Muscle of back (tissue), 13 donors: ENCODE measurements at places on chromosomes 5 and 9. TPM values are rescaled to one million over a fixed set of nuclear protein-coding genes. Genes with fewer than 3 reads are reported as not detected.

GRCh38 chr9:129757045-129757444, 4.2 kb upstream of the PTGES start:
- DNase-seq, result no peak

- DNase-seq, result no peak
Measured at GRCh38 chr5:129771058-129771838, 23.4 kb downstream of the MINAR2 start.

GRCh38 chr9:17280350-17281012, 145.6 kb downstream of the CNTLN start:
- DNase-seq, result no peak

- DNase-seq, result no peak
Measured at GRCh38 chr5:94793113-94793815, 174.8 kb downstream of the SLF1 start.

DNA sequence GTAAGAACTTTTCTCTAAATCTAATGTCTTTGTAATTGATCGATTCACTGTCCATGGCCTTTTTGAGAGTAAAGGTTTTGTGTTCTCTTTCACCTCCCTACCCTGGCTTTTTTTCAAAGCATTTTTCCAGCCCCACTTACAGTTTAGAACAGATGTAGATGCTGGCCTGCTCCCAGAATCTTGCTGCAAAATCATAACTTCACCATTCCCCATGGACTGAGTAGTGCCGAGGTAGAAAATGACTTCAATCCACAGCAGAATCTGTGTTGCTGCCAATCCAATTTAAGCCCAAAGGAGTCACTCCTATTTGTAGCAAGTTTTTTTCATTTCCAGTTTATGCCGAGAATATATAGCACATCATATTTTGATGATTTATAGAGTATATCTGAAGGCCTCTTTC, 46.5 kb upstream of the CEMIP2 start:
- DNase-seq, result peak; percentile 93

DNA sequence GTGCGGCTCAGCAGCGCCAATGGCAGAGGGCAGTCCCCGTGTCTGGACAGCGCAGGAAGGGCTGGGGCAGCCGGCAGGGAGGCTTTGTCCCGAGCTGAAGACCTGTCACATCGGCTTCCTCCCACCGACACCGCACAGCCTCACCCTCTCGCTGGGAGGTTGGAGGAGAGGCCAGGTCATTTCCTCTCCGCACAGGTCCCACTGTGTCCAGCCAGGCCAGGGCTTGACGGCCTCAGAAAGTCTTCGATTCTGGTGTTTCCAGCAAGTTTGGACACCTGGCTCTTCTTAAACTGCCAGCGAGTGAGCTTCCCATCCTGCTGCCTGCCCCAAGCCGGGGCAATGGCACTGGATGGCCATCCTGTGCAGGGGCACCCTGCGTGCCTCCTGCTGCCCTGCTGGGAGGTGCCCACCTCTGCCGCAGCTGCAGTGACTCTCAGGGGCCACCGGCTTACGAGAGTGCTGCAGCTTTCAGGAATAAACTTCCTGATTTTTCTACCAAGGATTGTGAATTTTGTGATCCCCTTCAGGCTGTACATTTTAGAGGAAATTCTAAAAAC, 33.9 kb downstream of the AHRR start:
- DNase-seq, result no peak

GRCh38 chr5:50823568-50823967, 157.1 kb downstream of the PARP8 start:
- DNase-seq, result peak; percentile 45

DNA sequence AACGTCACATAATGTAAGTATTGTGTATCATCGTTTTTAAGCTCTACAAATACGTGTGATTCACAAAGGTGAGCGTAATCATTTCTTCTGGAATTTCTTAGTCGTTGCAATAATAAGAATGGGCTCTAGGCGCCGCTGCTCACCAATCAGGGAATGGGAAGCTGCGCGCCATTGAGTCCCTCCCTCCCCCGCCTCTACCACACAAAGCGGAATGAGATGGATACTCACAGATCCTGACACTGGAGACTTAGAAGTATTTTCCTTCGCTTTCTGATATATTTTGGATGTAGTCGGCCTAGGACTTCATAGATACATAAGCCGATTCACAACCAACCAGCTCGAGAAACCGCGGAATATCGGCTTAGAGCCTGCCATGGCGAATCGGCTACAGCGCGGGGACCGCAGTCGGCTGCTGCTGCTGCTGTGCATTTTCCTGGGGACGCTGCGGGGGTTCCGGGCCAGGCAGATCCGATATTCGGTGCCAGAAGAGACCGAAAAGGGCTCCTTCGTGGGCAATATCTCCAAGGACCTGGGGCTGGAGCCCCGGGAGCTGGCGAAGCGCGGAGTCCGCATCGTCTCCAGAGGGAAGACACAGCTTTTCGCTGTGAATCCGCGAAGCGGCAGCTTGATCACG, at the start of gene PCDHGA11:
TSS of gene PCDHGA11 (plus strand) at position 197 of the 634 bp plus-strand sequence. CDS start at position 374, 177 bp downstream.
- peak; percentile 44 for DNase-seq

DNA sequence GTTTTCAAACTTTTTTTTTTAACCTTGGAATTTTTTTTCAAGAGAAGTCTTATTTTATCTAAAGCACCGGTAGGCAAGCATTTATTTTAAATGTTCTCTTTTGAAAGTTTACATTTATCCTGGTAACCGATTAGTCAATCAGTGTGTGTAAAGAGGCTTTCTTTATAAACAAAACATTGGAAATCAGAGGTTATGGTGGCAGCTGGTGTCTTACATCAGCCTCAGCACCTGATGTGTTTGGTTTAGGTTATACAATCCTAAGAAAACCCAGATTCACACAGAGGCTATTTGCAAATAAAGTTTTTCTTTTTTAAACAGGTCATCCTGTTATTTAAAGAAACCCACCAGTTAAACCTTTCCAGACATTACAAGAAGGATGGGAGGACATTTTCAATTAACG, 173.3 kb upstream of the GDNF start:
- no peak for DNase-seq

DNA sequence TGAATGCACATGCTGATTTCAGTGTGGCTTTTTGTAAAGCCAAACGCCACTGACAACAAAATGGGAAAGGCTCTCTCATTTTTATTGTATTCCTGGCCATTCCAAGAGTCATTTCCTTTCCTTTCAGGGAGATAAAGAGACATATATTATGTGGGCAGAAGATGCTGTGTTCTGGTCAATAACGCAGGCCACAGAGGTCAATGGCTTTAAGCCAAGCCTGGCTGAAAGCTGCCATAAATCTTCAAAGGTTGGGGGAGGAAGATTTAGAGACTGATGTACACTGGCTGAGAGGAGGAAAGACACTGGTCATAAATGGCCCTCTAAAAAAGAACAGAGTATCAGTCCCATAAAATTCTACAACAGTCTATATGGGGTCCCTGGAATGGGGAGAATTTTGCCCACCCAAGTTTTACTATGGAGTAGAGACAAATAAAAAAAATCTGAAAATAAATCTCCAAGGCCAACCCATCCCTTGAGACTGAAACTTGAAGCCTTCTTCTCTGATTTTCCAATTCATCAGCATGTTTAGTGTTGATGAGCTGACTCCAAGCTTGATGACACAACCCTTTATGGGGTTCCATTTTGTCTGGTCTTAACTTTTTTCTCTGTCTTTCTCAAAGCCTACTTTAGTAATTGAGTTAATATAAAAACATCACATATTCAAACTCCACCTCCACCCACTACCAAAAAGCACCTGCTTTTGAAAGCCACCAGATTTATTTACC, 152.1 kb upstream of the SLC24A2 start:
- no peak for DNase-seq

DNA sequence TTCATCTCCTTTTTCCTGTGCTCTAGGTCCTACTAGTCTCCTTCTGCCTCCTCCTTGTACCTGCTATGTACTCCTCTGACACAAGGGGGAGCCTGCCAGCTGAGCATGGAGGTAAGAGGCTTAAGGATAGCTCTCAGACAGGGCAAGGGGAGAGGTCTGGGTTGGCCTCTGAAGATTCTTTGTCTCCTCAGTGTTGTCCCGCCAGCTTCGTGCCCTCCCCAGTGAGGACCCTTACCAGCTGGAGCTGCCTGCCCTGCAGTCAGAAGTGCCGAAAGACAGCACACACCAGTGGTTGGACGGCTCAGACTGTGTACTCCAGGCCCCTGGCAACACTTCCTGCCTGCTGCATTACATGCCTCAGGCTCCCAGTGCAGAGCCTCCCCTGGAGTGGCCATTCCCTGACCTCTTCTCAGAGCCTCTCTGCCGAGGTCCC, 3.8 kb downstream of the CREB3 start:
- DNase-seq, result peak; percentile 77

GRCh38 chr9:81456431-81457006, 232.8 kb downstream of the TLE1 start:
- no peak for DNase-seq

DNA sequence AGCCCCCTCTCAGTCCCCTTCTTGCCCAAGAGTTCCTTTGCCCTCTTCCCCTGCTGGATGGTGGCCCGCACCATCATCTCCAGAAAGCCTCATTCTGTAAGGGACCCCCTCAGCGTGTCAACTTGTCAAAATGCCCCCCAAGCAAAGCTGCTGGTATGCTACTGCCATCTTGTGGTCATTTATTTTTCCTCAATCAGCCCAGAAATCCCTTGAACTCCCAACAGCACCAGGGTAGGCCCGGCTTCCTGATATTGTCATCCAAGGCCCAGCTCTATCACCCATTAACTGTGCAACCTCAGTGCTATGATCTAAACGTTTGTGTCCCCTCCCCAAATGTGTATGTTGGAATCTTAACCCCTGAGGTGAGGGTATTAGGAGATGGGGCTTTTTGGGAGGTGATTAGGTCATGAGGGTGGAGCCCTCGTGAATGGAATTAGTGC, 53.2 kb upstream of the FBXW11 start:
- DNase-seq, result no peak

DNA sequence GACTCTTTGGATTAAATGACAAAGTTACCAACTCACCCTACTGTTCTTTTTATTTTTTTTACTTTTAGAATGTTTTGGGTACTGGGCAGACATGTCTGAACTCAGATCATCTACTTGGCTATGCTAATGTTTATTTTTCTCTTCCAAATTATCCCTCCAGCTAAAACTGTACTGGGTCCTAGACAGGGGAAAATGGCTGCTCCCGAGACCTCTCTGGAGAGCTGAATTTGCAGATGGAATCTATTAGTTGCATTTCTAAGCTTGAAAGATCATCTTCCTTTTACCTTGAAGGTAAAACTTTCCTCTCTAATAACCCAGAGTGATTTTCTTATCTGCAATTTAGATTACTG, 197.5 kb upstream of the SEMA6A start:
- DNase-seq, result no peak

DNA sequence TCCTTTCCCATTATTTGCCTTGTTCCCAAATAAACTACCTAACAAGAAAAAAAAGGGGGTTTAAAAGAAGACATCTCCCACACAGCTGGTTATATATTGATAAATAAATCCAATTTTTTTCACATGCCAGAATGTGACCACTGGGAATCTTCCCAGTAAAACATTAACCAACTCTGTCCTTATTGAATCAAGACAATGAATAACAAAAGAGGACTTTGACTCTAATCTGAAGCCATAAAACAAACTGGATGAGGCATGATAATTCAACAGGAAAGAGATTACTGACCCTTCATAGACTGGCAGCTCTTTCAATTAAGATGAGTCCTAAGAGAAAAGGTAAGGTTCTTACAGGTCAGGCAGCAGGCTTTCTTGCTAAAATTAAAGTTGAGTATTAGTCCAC, 165.8 kb upstream of the CDH6 start:
- DNase-seq, result no peak

DNA sequence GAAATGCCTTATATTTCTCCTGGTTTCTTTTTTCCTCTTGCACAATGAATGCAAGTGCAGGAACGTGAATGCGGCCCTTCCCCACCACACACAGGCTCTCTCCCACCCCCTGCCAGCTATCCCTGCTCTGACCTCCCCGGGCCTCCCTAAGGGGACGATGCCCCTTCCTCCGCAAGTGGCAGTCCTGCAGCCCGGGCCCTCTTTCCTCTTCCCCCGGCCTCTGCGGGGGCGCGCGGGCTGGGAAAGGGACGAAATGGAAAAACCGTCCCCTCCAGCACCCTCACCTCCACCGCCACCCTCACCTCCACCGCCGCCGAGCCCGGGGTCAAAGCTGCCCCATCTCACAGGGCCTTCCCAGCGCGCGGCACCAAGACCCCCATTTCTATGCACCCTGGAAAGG, 44.7 kb downstream of the GAS1 start:
- no peak for DNase-seq

DNA sequence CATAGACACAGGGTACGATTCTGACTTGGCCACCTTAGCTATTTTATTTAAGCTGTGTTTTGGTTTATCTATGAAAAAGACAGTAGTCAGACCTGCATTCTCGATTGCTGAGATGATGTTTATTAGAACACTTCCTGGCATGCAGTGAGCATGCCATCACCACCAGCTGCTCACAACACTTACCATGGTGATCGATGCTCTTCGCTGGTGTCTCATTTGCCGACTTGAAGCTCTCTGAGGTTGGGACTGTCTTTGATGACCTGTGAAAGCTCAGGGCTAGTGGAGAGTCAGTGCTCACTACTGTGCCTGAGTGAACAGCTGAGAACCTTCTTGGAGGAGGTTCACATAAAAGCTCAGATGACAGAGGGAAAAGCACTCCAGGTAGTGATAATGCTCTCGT, 4.4 kb upstream of the C9orf153 start:
- DNase-seq, result no peak

DNA sequence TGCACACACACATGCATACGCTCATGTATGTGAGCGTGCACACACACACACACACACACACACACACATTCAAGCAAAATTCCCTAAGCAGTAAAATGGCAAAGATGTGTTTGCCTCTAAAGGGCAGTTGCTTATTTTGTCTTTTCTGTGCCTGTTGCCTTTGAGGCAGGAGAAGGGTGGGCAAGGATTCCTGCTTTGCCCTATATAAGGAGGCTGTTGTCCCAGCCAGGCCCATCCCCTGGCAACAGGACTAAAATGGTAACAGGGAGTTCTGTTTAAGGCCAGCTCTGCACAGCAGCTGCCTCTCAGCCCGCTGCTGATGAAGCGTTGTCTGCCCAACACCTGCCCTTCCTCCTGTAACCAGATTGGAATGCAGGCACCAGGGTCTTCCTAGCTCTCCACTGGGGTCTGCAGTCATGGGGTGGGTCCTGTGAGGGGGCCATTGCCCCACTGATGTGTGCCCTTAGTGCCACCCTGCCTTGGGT, 64.4 kb downstream of the PPARGC1B start:
- peak; percentile 66 for DNase-seq

DNA sequence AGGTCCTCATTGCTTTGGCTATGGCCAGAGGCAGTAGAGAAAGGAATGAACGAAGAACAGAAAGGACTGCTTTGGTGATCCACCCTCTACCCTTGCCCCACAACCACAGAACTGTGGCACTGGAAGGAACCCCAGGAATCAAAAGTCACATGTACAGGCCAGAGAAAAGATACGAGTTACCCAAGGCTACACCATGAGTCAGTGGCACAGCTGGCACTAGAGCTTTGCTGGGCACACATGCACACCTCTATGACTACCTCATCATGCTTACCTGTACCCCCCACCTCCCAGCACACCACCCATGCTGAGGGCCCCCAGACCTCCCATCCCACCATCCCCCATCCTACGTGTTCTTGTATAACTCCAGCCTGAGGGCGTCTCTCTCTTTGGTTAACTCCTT, 13.1 kb downstream of the GOLGA2 start:
- DNase-seq, result no peak

The OR1L6 gene
- polyA plus RNA-seq, result not detected

The PTGDS gene
- polyA plus RNA-seq, result 36.3 TPM

The DOK3 gene
- polyA plus RNA-seq, result 5.9 TPM

The ANKRD18B gene
- polyA plus RNA-seq, result 0.31 TPM

The DNAI1 gene
- not detected for polyA plus RNA-seq

The CTXN3 gene
- polyA plus RNA-seq, result 2.0 TPM

The NDFIP1 gene
- 74.9 TPM for polyA plus RNA-seq

The KIF4B gene
- polyA plus RNA-seq, result 0.15 TPM

The C5orf58 gene
- 0.55 TPM for polyA plus RNA-seq

The TAS2R1 gene
- not detected for polyA plus RNA-seq

The RECK gene
- 27.9 TPM for polyA plus RNA-seq

The BAAT gene
- polyA plus RNA-seq, result 0.52 TPM

The ACSL6 gene
- polyA plus RNA-seq, result 0.84 TPM

The MSMP gene
- 1.3 TPM for polyA plus RNA-seq
